ENCODE measurements at places on chromosomes 5 and 9.

DNA sequence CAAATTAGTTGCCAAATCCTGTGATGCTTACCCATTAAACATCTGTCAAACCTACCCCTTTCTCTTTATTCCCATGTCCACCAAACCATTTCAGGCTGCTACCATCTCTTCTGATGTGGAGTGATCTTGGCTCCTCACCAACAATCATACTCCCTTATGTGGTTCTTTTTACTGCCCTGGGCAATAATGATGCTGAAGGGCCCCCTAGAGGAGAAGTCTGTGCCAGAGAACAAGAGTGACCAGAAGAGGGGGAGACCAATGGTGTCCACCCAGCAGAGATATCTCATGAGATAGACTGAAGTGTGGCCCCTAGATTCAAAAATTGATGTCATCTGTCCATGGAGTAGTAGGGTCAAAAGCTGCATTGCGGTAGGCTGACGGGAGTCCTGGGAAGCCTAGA, 10.9 kb downstream of the LRRC70 start:
- no peak for DNase-seq

DNA sequence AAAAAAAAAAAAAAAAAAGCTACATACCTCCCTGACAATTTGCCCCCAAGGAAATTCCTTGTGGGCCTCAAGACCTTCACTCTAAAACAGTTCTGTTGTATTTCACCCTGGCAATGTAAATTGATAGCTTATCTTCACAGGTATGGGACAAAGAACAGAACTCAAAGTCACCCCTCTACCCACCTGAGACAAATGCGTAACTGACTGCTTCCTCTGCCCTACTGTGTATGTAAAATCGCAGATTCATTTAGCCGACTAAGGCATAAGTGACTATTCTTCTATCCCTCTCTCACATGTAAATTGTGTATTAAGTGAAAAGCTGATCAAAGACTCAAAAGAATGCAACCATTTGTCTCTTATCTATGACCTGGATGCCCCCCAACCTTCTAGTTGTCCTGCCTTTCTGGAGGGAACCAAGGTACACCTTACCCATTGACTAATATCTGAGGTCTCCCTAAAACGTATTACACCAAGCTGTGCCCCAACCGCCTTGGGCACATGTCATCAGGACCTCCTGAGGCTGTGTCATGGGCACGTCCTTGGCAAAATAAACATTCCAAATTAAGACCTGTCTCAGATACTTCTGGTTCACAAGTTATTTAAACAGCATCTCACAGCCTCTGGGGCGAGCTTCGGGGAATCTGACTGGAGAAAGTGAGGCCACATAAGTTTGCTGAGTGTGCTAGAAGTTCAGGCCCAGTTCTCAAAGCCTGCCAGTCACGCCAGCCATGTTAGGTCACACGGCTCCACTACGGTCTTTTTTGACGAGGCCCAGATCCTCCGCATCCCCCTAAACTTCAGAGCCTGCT, 954 bp downstream of the TBCA start:
- peak; percentile 14 for DNase-seq

- DNase-seq = no peak
These were observed 10.0 kb upstream of the HDHD3 start for GRCh38 chr9:113386571-113387393.

DNA sequence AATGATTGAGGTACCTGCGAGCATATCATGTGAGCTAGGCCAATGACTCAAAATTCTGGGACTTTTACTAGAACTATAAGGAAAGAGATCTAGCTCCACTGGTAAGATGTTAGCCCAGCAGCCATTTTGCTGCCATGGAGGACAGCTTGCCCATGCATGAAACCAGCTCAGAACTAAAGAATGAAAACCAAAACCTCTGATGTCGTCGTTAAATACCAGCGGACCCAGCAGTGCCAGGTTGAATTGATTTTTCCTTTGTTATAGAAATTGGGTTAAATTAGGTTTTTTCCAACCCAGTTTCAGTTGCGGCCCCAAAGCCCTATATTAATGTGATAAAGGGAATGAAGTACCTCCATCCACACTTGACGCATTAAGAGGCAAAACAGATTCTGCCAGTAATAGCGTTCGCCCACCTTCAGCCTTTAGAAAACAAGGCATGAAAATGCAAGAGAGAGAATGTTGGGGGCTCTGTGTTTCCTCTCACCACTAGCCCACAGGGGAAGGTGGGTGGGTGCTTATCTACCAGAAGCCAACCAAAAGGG, 5.5 kb upstream of the ITK start:
- peak; percentile 63 for DNase-seq

DNA sequence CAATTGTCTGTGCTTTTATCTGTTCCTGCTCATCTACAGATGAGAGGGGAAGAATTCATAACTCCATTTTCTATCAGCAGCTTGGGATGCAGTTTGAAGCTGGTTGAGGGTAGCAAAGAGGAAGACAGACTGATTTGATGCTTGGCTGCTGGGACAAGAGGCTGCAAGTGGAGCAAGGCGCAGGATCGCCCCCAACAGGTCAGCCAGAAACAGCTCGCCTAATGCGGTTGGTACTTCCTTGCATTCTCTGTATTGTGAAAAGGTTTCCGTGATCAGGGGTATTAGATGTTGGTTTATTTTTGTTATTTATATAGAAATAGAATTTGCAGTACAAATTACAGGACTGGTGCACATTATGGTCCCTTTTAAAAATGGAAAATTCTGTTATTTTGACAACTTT, 40.6 kb downstream of the ZNF883 start:
- DNase-seq = peak; percentile 13

DNA sequence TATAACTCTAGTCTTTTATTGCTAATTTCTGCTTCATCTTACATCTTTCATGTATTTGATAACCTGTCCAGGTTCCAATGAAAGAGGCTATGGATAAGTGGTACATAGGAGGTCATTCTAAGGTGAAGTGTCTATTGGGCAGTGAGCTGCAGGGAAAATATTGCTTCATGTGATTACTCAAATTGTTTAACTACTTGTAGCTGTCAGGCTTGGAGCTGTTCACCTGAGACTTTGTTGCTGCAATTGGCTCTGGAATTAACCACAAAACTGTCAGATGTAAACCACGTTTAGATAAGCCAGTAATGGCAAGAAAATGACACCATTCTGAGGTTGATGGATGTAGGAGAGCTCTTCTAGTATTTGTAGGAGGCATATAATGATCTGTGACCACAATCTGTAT, 26.0 kb downstream of the ADAMTSL1 start:
- DNase-seq = no peak

GRCh38 chr5:32645246-32645645, 59.9 kb downstream of the SUB1 start:
- DNase-seq = no peak

GRCh38 chr5:139692679-139693308, 44.6 kb downstream of the CXXC5 start:
- DNase-seq = no peak

- DNase-seq = no peak
These were observed 635.7 kb downstream of the RAB3C start for GRCh38 chr5:59218424-59219045.

DNA sequence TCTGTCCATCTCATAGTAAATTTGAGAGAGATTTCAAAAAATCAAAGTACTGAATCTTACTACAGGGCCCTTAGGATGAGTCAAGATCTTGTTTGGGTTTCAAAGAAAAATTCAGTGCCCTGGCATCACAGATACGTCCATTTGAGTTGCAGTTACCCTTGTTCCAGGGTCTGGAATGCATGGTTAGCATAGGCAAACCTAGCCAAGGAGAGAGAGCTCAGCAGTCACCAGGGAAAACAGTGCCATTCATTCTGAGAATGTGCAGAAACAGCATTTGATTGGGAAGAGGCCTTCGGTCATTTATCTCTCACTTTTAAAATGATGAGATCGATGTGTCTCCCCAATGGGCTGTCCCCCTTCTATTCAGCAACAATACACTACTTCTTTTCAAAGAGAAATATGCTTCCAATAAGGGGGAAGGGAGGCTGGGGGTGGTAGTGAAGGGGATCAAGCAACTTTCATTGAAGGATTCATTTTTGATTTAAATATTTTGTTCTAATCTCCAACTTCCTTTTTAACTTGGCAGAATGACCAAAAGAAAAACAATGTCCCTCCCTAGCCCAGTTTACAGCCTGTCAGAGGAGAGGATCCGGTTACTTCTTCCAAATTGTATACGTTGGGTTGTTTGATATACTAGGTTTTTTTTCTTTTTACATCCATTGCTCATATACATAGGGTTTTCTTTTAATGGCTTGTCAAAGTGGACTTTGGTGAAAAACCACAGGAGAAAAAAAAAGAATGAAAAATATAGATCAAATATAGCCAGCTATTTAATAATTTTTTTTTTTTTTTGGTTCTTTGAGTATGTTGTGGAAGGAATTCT, 491.1 kb downstream of the CCDC171 start:
- DNase-seq = no peak

DNA sequence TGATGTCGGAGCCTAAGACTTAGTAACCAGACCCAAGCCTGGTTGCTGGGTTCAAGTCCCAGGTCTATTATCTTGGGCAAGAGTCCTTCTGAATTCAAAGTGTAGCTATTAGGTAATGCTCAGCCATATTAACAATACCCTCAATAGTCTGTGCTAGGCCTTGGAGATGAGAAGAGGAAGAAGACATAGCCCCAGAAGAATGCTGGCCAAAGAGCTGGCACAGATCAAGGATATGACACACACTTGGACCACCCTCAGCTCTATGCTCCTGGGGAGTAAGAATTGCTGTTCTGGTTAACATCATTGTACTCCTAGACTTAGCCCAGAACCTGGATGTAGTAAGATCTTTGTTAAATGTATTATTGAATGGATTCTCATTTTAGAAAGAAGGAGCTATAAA, 426.7 kb downstream of the CDK5RAP2 start:
- no peak for DNase-seq

DNA sequence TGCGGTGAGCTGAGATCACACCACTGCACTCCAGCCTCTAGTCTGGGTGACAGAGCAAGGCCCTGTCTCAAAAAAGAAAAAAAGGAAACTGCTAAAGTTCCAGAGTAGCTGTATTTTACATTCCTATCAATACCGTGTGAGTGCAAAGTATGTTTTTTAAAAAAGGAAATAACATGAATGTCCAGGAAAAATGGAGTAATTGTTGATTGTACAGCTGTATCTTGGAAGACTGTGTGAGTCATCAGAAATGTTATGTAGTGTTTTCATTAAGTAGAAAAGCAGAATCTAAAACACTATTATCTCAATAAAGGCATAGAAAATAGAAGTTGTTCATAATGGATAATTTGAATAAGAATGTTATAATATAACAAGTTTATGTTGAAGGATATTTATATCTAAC, 53.9 kb downstream of the ZCCHC7 start:
- DNase-seq = no peak

GRCh38 chr9:94603259-94604160, 9.9 kb upstream of the FBP2 start:
- peak; percentile 85 for DNase-seq

DNA sequence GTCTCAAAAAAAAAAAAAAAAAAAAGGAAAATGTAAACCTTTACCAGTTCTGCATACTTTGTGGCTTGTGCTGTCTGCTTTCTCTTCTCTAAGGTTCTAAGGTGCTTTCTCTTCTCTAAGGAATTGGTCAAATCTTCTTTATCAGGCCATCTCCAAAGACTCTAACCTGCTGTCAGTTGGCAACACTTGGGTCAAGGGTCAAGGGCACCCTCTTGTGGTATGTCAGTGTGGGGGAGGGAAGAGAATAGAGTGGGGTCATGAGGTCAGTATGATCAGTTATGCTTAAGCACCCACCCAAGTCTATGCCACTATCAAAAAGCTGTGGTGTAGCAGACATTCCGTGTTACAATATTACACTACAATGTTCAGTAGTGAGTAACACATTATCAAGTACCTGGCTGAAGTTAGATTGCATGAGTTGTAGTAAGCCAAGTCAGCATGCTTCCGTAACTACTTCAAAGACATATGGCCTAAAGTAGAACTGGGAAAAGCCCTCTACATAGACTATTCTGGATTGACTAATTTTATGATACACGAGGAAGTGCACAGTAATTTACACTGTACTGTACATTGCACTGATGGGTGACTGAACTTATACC, 25.0 kb upstream of the CCL28 start:
- DNase-seq = no peak

DNA sequence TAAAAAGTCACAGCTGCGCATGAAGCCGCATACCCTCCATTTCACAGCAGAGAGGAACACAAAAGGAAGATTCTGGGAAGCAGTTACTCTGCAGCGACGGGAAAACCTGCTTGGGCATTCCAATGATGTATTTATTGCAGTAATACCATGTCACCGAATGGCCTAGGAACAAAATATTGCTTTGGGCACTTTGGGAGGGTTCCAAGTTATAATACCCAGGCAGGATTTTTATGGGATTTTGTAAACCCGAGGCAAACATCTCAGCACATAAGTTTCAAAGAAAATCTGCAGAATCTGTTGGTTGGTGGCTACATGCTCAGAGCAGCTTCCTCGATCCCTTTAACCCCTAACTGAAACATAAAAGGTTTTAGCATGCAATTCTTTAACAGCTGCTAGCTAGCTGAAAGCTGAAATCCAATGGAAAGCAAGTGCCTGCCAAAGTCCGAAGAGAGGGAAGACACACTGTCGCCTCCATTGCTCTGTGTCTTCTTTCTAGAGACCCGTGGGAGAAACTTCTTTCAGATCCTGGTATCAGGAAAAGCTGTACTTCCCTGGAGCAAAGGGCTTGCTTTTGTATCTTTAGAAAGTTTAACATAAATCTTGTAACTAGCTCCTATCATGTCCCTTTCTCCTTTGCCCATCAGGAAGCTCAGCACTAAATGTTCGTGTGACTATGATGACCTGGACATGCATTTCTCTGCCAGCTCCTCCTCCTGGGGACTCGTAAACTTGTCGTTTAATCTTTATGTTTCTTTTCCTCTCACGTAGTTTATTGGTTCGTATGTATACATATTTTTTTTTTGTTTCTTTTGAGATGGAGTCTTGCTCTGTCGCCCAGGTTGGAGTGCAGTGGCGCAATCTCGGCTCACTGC, 195.0 kb downstream of the MAPKAP1 start:
- DNase-seq = no peak

DNA sequence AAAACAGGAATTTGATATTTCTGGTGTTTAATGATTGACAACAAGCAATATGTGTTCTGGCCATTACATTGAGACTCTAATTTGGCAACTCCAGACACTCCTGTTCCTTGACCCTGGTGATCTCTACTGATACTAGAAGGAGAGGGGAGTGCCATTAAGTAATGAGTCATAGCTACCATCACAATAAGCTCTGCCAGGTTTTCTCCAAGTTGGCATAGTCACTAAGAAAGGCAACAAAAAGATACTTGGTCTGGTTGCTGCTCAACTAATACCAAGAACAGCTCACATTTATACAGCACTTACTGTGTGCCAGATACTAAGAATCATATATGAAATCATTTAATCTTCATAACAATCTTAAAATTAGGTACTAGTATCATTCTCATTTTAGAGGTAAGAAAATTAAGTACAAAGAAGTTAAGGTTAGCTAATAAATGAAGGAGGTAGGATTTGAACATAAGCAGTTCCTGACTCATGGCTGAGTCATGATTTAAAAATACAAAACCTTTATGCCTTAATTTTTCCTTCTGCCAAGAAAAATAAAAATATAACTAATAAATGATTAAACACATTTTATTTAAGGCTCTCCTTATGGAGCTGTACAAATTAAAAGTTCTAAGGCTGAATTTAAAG, 19.9 kb upstream of the PRXL2C start:
- DNase-seq = no peak

- no peak for DNase-seq
These were observed 153.9 kb downstream of the PCSK5 start for GRCh38 chr9:76044266-76044819.

GRCh38 chr5:75286211-75286773, 49.6 kb upstream of the ANKRD31 start:
- DNase-seq = no peak

GRCh38 chr9:132628746-132629145, 41.0 kb downstream of the DDX31 start:
- no peak for DNase-seq

All from stimulated activated naive CD8-positive, alpha-beta T cell treated with anti-CD3 and anti-CD28 coated beads, Interleukin-15, Interleukin-2, amounts not matched to agents 100 U/mL and 50 U/mL, for 24 hours (primary cell).